T-cell (primary cell): ENCODE measurements at places on chromosomes 2 and 18. TPM values are rescaled to one million over a fixed set of nuclear protein-coding genes. Genes with fewer than 3 reads are reported as not detected.

- no peak for DNase-seq
Measured at GRCh38 chr2:100285691-100286090, 36.6 kb downstream of the LONRF2 start.

GRCh38 chr2:74915743-74916142 lies 42.7 kb upstream of the POLE4 start:
- no peak for DNase-seq

Gene SP140
- total RNA-seq, result 66.8 TPM

Gene REEP1
- 1.0 TPM for total RNA-seq

Gene TMEM200C
- not detected for total RNA-seq
